Stimulated activated CD8-positive, alpha-beta memory T cell treated with anti-CD3 and anti-CD28 coated beads, Interleukin-7, amount 100 ng/mL, for 1 hour (primary cell): ENCODE measurements at places on chromosomes 16 and 17.

DNA sequence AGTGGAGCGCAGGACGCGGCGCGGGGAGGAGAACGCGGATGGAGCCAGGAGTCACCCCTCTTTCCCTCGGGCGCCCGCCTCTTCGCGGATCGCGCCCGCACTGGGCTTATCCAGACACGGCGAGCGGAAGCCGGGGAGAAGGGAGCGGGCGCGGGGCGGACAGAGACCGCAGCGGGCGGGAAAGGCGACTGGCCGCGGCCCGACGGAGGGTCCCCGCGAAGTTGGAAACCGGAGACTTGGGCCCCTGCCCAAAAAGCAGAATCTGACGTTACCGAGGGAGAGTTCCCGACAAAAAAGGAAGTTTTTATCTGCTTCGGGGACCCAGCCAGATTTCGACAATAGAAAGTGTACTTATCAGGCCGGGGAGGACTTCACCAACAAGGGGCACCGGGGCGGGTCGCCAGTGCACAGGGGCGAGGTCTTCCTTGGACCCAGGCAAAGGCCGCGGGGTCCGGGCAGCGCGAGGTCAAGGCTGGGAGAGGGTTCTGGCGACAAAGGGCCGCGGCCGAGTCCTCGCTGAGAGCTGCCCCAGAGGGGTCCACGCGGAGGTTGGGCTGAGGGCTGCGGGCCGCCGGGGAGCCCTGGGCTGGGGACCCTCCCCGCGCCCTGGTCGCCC is 519 bp downstream of the ST6GALNAC2 start:
- no peak for DNase-seq

DNA sequence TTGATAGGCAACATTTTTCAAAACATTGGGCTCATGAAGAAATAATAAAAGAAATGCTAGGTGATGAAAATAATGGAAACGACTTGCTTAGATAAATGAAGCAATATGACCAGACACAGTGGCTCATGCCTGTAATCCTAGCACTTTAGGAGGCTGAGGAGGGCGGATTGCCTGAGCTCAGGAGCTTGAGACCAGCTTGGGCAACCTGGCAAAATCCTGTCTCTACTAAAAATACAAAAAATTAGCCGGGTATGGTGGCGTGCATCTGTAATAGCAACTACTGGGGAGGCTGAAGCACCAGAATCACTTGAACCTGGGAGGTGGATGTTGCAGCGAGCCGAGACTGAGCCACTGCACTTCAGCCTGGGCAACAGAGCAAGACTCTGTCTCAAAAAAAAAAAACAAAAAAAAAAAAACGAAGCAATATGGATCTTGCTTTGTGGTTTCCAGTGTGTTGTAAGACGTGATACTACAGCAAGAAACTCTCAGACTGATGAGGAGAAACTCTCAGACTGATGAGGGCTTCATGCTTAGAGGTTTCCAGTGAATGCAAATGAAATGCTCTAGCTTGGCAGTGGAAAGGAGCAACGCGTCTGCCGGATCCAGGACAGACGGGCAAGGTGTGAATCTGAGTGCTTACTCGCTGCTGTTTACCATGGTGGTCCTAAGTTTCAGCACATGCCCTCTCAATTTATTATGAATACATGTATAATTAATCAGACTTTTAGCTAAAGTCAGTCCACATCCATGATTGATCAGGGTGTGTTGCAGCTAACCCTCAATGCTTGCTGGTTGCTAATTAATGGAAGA is 11.5 kb upstream of the IGF2BP1 start:
- DNase-seq: no peak

- DNase-seq: no peak
Observed at GRCh38 chr17:9355846-9356245, 219.8 kb downstream of the STX8 start.

DNA sequence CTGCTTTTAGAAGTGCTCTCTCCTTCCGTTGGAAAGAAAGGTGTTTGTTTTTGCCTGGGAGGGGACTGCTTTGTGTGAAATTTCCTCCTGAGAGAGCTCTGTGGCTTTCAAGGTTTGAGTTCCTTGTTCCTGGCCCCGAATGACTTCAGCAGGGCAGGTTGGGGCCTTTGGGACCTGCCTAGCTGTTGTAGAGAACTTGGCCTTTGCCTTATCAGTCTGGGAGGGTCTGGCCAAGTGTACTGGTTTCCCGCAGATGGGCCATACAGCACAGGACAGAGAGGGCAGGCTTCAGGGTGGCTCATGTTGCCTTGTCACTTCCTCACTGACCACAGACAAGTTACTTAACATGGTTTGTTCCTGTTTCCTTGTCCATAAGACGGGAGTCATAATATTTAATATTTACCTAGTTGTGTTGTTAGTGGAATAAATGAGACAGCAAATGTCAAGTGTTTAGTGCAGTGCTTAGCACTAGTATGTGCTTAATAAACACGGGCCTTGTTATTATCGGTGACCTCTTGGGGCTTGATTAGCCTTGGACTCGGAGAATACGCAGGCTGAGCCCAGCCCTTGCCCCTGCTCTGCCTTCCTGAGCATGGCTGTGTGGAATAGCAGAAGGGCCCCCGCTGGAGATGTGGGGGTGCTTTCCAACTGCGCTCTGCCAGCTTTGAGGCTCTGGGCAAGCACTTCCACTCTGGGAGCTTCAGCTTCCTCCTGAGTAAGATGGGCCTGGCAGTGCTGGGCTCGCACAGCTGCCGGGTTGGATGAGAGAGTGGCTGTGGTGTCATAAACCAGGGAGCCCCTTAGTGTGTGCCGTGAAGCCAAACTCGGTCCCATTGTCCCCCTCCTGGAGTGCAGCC is 6.6 kb downstream of the PRSS8 start:
- DNase-seq: no peak

GRCh38 chr17:51487947-51488346 is 227.6 kb downstream of the UTP18 start:
- no peak for DNase-seq

DNA sequence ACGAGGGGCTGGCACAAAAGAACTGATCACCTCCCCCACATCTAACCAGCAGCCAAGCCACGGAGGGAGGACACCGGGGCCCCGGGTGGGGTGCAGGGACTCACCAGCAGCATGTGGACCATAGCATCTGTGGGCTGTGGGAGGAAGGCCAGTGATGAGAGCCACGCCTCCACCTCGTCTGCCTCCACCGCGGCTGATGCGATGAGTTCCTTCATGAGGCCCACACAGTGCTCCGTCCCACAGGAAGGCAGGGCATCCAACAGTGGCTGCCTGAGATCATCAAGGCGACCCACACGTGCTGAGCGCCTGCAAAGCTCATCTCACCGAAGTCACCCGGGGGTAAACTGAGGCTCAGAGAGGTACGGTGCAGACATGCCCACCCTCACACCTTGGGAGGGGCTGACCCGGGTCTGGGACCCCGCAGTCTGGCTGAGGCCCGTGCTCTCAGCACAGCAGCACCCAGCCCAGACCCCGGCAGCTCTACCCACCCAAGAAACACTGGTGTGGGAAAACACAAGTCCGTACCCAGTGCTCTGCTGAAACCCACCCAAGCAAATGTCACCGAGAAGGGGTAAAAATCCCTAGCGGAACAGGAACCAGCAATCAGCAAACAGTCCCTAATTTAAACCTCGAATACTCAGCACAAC is 85.9 kb downstream of the LITAF start:
- no peak for DNase-seq

GRCh38 chr17:43667947-43668348 is 6.2 kb upstream of the MEOX1 start:
- DNase-seq: no peak

GRCh38 chr17:46163316-46163715 is 29.9 kb downstream of the KANSL1 start:
- no peak for DNase-seq

DNA sequence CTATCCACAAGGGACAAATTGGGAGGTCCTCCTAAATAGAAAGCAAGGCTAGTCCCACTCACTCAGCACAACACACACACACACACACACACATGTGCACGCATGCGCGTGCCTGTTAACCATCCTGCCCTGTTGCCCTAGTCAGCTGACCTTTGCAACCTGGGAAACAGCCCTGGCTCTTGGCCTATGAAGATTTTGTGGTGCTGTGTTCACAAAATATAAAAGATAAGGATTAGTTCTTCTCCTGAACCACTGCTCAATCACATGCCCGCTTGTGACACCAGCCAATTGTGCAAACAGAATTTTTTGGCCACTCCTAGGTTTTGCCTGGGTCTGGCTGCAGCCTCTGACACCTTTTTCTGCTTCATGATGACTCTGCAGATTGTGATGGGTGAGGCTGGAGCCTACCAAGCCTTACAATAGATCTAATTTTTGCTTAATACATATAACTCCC is 3.3 kb upstream of the CES1 start:
- DNase-seq: no peak

- DNase-seq: no peak
Observed at GRCh38 chr16:11205754-11206581, 50.0 kb downstream of the SOCS1 start.

- DNase-seq: no peak
Observed at GRCh38 chr17:2190014-2190413, 113.6 kb downstream of the SMG6 start.

GRCh38 chr17:32019228-32019627 is 12.0 kb downstream of the LRRC37B start:
- no peak for DNase-seq

DNA sequence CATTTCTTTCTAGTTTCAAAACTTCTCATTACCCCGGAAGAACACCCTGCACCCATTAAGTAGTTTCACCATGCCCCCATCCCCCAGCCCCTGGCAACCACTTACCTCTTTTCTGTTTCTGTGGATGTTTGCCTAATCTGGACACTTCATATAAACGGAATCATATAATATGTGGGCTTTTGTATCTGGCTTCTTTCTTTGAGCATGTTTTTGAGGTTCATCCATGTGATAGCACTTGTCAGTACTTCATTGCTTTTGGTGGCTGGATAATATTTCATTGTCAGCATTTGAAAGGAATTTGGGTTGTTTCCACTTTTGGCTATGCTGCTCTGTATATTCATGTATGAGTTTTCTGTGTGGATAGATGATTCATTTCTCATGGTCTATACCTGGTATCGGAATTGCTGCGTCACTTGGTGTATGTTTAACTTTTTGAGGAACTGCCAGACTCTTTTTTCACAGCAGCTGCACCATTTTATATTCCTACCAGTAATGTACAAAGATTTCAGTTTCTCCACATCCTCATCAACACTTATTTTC is 30.0 kb upstream of the SLC5A10 start:
- DNase-seq: no peak

DNA sequence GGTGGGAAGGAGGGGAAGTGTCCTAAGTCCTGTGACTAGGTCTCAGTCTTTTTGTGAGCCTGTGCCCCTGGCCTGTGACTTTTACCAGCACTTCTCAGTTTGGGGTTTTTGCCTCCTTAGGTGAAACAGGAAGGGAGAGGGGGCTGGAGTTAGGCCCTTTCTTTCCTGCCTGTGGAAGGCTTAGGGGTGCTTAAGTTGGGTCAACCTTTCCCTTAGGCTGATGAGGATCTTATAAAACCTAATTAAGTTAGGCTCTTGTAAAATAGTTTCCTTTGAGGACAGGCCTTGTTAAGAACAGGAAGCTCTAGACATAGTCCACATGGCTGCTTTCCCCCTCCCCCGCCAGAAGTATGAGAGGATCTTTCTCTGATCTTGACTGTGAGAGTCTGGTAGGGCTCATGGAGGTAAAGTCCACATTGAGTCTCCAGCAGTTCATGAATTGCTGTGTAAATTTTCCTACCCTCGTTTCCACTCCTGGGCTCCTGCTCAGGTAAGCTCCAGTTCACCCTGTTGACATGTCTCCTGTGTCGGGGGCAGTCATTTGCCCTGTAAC is 17.0 kb upstream of the DNASE1 start:
- DNase-seq: no peak

- no peak for DNase-seq
Observed at GRCh38 chr17:74690409-74690825, 22.3 kb downstream of the CD300LF start.

GRCh38 chr17:39404542-39405378 is 3.3 kb upstream of the FBXL20 start:
- DNase-seq: no peak

GRCh38 chr16:65071433-65072311 is 50.2 kb downstream of the CDH11 start:
- DNase-seq: no peak

- DNase-seq: no peak
Observed at GRCh38 chr17:7323731-7324437, 5.3 kb downstream of the NEURL4 start.

DNA sequence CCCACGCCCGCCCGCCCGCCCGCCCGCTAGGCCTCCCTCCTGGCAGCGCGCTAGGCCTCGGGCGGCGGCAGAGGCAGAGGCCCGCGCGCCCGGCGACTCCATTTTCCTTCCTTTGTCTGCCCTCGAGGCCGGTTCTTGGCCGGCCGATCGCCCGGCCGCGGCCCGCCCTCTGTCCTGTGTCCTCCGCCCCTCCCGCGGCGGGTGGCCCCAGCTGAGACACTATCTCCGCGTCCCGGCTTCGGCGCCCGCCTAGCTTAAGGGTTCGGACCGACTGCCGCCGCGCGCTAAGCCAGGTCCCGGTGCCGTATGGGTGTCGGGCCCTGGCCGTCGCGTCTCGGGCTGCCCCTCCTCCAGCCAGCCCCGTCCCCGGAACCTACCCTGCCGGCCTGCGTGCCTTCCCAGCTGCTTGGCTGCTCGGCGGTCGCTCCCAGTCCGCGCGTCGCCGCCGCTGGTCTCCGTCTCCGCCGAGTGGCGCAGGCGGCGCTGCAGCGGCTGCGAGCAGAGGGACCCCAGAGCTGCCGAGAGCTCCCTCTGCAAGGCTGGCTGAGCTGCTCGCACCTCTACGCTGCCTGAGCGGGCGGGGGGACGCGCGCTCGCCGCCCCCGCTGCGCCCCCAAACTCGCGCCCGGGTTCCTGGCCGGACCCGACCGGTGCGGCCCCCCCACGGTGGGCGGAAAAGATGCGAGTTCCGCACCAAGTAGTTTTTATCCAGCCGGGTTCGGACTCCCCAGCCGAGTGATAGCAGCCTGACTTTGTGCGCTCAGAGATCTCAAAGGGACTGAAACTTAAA is 787 bp downstream of the CTCF start:
- DNase-seq: peak; percentile 26

DNA sequence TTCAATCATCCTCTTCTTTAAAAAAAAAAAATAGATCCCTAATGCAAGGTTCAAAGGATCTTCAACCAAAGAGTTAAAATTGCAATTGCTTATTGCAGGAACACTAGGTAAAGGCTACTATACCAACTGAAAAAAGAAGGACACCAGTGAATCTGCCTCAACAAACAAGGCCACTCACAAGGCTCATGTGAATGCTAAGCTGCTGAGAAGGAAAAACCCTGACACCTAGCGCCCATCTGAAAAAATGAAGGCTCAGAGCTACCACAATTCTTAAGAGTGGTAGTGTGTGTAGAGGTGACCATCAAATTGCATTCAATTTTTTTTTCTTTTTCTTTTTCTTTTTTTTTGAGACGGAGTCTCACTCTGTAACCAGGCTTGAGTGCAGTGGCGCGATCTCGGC is 201.6 kb upstream of the C17orf78 start:
- no peak for DNase-seq
